ENCODE measurements at places on chromosomes 11 and 22.

GRCh38 chr11:110797453-110797852 lies 85.2 kb upstream of the ARHGAP20 start:
- DNase-seq: no peak

- DNase-seq: no peak
Measured at GRCh38 chr11:59141673-59142460, 789 bp upstream of the FAM111A start.

DNA sequence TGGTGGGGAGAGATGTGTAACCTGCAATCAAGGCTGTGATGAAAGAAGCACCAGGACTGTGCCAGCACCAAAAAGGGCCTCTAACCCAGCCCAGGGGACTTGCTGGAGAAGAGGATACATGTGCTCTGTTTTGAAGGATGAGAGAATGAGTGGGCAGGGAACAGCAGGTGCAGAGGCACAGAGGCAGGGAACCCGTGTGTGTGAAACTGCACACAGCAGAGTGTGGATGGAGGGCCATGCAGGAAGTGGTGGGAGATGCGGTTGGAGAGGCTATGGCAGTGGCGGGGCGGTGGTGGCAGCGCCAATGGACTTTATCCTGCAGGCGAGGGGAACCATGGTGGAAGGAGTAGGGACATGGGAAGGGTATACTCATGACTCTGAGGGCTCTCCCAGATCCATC lies 25.2 kb upstream of the LRRC32 start:
- DNase-seq: no peak

DNA sequence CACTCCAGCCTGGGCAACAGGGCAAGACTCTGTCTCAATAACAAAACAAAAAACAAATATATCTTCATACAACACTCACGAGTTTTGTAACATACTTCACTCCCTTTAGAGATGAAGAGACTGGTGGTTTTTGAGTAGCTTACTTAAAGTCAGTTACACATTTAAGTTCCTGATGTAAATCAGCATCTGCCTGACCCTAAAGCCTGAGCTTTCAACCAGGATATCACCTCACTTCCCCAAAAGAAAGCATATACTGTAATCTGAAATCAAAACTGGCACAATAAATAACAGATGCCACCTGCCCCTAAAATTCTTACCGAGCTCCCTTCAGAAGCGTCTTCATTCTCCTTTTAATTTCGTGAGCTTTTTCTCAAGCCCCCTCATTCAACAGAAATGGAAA lies 31.5 kb downstream of the LARGE1 start:
- no peak for DNase-seq

GRCh38 chr22:24051568-24051967 lies 40.5 kb downstream of the CABIN1 start:
- DNase-seq: no peak

GRCh38 chr22:42655693-42656092 lies 6.5 kb upstream of the CYB5R3 start:
- DNase-seq: no peak

GRCh38 chr11:65692367-65692766 lies 19.7 kb upstream of the KAT5 start:
- DNase-seq: no peak

DNA sequence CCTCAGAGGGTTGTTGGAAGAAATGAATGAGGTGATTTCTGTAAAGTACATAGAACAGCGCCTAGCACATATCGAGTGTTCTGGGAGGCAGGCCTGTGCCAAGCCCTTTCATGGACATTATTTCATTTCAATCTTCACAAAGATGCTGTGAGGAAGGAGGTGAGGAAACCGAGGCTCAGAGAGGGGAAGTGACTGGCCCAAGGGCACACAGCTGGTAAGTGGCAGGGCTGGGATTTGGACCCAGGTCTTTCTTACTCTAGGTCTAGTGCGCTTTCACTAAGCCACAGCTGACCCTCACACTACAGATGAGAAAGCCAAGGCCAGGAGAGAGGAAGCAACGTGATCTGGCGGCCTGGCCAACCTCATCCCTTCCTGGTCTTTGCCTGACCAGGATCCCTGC lies 2.0 kb downstream of the PELI3 start:
- no peak for DNase-seq

- peak; percentile 38 for DNase-seq
Measured at GRCh38 chr11:103055221-103055890, 36.6 kb downstream of the DCUN1D5 start.

All from activated CD4-positive, alpha-beta T cell treated with anti-CD3 and anti-CD28 coated beads, Interleukin-2, Interleukin-4, amounts not matched to agents 100 ng/mL and 50 ng/mL, durations not matched to agents 16 hours and 8 hours (primary cell).